ENCODE measurements at places on chromosomes 6 and 20.

- DNase-seq, result peak; percentile 64
Measured at GRCh38 chr20:33611106-33611505, 51.0 kb upstream of the C20orf144 start.

GRCh38 chr20:40785346-40785745, 96.3 kb upstream of the MAFB start:
- no peak for DNase-seq

DNA sequence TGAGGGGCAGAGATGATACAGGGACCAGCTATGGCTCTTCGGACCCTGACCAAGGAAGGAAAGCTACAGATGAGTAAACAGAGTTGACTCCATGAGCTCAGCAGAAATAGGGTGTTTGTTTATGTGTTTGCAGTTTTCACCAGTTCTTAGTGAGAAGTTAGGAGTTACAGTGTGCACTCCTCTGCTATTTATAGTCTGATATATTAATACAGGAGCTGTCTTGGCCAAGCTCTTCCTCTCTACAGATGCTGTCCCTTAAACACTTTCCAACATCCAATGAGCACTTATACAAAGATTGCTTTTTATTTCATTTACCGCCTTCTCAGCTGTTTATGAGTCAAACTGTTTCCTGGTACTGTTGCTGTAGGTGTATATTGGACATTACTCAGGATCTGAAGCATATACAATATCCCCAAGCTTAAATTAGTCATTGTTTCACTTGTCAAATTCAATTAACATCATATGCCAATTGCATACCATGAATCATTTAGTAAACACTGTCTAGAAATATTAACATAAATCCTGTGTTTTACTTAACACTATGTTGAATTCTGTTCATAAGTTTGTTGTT, 618.0 kb downstream of the PRKN start:
- no peak for DNase-seq

- no peak for DNase-seq
Measured at GRCh38 chr20:5065166-5065878, 54.4 kb downstream of the PCNA start.

DNA sequence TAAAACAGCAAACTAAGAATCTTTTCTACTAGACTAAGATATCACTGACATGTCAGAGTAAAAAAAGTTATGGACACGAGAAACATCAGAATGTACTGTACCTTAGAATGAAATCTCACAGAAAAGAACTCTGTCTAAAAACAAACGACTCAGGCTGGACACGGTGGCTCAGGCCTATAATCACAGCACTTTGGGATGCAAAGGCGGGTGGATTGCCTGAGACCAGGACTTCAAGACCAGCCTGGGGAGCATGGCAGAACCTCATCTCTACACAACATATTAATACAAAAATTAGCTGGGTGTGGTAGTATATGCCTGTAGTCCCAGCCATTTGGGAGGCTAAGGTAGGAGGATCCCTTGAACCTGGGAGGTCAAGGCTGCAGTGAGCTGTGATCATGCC, 122.6 kb downstream of the PRND start:
- no peak for DNase-seq
